ENCODE measurements at places on chromosomes 7 and 10.

GRCh38 chr10:33523236-33523792 lies 188.8 kb upstream of the NRP1 start:
- DNase-seq = no peak

GRCh38 chr10:119715628-119716505 lies 10.0 kb upstream of the INPP5F start:
- no peak for DNase-seq

- no peak for DNase-seq
These were observed 700.4 kb upstream of the KCND2 start for GRCh38 chr7:119572541-119572940.

- no peak for DNase-seq
These were observed 8.8 kb upstream of the ZCCHC24 start for GRCh38 chr10:79454259-79454658.

DNA sequence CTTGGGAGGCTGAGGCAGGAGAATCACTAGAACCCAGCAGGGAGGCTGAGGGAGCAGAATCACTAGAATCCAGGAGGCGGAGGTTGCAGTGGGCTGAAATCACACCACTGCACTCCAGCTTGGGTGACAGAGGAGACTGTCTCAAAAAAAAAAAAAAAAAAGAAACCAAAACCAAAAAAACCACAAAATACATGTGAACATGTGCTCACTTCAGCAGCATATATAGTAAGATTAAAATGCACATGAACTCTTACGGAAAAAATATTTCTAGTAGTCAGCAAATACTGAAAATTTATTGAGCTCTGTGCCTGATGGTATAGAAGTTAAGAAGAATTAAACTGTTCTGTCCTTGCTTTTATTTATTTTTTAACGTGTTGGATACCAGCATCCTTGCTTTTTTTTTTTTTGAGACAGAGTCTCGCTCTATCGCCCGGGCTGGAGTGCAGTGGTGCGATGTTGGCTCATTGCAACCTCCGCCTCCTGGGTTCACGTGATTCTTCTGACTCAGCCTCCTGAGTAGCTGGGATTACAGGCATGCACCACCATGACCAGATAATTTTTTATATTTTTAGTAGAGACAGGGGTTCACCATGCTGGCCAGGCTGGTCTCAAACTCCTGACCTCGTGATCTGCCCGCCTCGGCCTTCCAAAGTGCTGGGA lies 9.6 kb upstream of the ZNF487 start:
- DNase-seq = no peak

DNA sequence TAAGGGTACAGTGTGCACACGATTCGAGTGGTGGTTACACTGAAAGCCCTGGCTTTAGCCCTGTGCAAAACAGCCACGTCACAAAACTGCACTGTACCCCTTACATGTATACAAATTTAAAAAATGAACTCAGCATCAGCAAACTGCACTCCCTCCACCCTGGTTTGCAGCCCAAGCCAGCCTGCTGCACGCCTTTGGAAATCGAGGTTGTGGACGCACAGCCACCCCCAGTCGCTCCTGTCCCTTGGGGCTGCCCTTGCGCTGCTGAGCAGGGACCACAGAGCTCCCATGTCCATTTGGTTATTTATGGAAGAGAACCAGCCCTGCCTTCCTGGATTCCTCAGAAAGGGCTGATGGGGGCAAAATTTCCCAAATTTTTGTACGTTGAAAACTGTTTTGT lies 98.8 kb downstream of the INPP5A start:
- no peak for DNase-seq

DNA sequence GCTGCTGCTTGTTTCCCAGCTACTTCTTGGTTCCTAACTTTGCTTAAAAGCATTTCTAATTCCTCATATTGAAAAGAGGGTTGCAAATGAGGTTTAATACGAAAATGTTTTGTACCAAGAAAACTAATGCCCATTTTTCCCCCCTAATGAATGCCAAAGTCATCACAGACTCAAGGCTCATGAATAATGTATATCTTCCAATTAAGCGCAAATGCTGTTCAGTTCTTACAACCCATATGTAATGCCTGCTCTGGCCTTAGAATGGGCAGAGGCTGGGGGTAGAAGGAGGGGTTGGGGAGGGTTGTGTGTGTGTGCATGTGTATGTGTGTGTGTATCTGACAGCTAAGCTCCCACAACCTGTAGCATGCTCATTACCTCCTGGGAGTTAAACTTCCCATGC lies 901.7 kb downstream of the KCNMA1 start:
- no peak for DNase-seq

GRCh38 chr10:33889371-33889770 lies 554.9 kb upstream of the NRP1 start:
- no peak for DNase-seq

GRCh38 chr10:87819289-87819585 lies 1.2 kb upstream of the ATAD1 start:
- no peak for DNase-seq

DNA sequence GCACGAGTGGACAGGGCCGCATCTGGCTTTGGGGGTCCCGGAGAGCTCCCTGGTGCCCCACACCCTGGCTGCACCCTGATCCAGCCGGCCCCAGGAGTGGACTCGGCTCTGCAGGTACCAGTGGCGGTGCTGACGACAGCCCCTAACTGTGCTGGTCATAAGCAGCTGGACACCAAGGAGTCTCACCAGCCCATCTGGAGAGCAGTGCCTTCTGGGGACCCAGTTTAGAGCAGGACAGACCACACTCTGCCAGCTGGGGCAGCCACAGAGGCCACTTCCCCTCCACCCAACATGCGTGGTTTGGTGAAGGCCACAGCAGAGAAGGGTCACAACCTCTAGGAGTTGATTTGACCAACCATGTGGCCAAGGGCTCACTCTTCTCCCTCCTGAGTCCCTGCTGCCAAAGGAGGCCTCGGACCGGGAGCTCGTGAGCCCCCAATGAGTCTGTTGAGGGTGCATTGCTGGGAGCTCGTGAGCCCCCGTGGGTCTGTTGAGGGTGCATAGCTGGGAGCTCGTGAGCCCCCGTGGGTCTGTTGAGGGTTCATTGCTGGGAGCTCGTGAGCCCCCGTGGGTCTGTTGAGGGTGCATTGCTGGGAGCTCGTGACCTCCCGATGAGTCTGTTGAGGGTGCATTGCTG lies 16.0 kb upstream of the INPP5A start:
- DNase-seq = no peak

- DNase-seq = no peak
These were observed 595 bp upstream of the SUN1 start for GRCh38 chr7:831596-832166.

DNA sequence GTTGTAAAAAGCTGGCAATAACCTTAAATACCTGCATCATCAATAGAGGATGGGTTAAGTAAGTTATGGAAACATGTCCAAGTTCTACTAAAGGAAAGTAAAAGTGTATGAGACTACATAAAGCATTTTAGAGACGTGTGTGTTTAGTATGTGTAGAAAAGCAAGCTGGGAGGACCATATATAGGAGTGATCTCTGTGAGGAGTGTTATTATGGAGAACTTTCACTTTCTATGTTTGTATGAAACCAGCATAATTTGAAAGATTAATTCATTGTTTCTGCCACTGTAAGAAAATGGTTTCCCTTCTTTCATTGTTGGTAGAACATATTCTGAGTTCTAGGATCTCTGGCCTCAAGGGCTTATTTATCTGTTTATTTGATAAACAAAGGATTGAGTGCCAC lies 19.2 kb upstream of the PDLIM1 start:
- DNase-seq = no peak

- DNase-seq = no peak
These were observed 436 bp upstream of the SLC25A13 start for GRCh38 chr7:96322373-96322695.

DNA sequence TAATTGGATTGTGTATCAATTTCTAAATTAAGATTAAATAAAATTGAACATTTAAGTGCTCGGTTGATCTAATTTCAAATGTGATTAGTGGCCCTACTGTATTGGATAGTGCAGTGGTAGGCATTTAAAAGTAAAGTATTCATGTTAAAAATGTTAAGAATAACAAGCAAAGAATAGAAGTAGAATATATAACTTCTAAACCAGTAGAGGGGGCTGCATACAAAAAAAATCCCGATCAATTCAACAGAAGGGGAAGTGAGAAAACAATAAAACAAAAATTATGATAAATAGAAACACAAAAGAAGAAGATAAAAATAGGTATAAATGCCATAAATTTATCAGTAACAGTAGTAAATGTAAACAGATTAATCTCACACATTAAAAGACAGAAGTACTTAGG lies 24.9 kb upstream of the WDFY4 start:
- DNase-seq = no peak

- no peak for DNase-seq
These were observed 399.5 kb upstream of the FOXK1 start for GRCh38 chr7:4282434-4283223.
